ENCODE measurements at places on chromosomes 13 and 19. TPM values are rescaled to one million over a fixed set of nuclear protein-coding genes. Genes with fewer than 3 reads are reported as not detected.

The TMEM150B gene
- total RNA-seq = 0.31 TPM

The PLIN4 gene
- not detected for total RNA-seq

The GIPR gene
- 2.4 TPM for total RNA-seq

The ZNF787 gene
- total RNA-seq = 30.9 TPM

The MEIS3 gene
- total RNA-seq = not detected

All from activated CD8-positive, alpha-beta memory T cell treated with anti-CD3 and anti-CD28 coated beads for 36 hours (primary cell).